Myometrial cell (primary cell): ENCODE measurements at places on chromosomes 3 and 15. TPM values are rescaled to one million over a fixed set of nuclear protein-coding genes. Genes with fewer than 3 reads are reported as not detected.

Gene MINAR1
- total RNA-seq: 0.53 and 0.86 TPM in 2 replicates

Gene CFAP100
- not detected in 2 replicates for total RNA-seq

Gene CDHR4
- not detected in 2 replicates for total RNA-seq

Gene AGBL1
- not detected in 2 replicates for total RNA-seq
